ENCODE measurements at places on chromosomes 12 and 14.

DNA sequence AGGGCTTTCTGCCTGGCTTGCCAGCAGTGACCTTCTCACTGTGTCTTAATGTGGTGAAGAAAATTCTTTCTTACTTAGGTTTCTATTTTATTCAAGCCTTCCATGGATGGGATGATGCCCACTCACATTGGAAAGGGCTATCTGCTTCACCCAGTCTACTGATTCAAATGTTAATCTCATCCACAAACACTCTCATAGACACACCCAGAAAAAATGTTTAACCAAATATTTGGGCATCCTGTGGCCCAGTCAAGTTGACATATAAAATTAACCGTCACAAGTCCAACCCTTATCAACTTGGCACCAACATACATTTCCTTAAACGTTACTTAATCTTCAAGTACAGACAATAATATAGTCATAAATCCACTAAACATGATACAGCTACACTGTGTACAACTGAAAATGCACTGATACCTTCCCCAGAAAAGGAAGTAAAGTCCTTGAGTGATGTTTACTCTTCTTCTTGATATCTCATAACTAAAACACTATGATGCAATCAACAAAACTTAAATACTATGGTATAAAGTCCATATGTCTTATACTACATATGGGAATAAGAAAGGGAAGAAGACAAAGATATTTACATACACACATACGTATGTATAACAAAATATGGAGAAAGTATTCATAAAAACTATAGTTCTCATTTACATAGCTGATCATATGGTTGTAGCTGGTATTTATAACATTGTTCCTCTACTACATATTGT is 394.7 kb upstream of the NOVA1 start:
- DNase-seq: no peak

- no peak for DNase-seq
Measured at GRCh38 chr14:68866991-68867533, 74.2 kb upstream of the ZFP36L1 start.

- no peak for DNase-seq
Measured at GRCh38 chr12:112946236-112947000, 8.1 kb downstream of the OAS3 start.

GRCh38 chr12:67559751-67560150 is 88.8 kb upstream of the DYRK2 start:
- no peak for DNase-seq

GRCh38 chr12:91400271-91400670 is 217.7 kb upstream of the DCN start:
- no peak for DNase-seq

DNA sequence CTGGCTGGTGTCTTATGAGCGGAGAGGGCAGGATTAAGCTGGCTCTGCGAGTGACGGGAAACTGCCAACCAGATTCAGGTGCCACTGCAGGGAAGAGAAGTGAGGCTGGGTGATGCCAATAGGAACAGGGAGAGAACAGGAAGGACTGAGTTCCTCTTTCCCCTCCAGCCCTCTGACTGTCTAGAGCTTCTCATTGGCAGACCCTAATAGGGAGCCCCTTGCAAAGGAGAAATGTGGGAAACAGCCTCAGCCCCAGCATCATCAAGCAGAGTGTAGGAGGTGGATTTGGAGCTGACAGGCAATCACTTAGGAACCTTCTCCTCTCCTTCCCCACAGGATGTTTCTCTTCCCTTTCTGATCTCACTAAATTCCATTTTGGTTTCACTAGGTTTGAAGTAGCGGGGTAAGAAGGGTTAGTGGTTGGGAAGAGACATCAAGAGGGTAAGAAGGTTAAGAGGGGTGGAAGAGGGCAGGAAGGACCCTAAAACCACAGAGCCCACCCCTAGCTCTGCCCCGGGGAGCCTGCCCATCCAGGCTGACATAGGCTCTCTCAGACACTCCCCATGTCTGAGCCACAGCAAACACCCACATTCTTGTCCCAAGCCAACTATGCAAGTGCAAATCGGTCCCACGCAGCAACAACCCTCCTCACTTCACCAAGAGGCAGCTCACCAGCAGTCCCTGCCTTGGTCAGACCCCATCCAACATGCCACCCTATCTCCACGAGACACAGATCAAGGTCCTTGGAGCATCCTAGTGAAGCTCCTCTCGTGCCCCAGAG is 111.1 kb downstream of the STAB2 start:
- no peak for DNase-seq

DNA sequence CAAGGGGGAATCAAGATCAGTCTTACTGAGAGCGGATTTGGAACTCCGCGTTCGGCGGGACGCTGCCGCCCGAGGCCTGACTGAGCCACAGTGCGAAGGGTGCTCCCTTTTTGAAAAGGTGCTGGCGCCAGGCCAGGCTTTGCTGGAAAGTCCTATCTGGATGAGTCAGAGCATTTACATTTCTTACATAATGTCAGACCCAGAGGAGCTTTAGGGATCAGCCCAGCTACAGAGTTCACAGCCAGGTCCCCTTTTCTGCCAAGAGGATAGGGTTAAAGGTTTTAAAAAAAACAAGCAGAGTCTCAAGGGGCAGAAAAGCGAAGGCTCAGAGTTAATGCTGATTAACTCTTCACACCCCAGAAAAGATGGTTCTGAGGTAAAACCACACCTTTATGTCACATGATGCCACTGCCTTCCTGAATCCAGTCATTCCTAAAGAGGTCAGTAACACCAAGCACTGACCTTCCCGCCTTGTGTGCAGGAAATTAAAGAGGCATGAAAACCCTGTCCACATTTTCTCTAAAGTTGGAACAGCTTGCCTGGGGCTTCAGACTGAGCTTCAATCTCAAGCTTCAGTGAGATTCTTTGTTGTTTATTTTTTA is 11.7 kb upstream of the FBXL14 start:
- DNase-seq: peak; percentile 61

GRCh38 chr12:6226679-6227051 is 26.5 kb downstream of the CD9 start:
- no peak for DNase-seq

DNA sequence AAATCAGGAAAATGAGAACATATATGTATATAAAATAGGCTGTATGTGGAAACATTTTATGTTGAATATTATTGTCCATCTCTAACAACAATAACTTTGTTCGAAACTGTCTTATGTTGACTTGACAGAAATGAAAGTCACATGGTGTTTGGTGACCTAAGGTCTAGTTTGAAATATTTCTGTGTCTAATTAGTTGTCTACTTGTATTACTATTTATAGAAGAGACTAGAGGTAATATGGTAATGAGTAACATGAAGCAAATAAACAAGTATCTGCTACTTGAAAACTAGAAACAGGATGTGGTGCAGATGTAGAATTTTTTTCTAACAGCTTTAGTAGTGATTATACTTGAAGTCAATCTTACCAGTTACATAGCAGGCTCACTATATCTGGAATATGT is 3.9 kb downstream of the GPHN start:
- DNase-seq: no peak

- no peak for DNase-seq
Measured at GRCh38 chr12:2017546-2018337, 13.5 kb upstream of the DCP1B start.

DNA sequence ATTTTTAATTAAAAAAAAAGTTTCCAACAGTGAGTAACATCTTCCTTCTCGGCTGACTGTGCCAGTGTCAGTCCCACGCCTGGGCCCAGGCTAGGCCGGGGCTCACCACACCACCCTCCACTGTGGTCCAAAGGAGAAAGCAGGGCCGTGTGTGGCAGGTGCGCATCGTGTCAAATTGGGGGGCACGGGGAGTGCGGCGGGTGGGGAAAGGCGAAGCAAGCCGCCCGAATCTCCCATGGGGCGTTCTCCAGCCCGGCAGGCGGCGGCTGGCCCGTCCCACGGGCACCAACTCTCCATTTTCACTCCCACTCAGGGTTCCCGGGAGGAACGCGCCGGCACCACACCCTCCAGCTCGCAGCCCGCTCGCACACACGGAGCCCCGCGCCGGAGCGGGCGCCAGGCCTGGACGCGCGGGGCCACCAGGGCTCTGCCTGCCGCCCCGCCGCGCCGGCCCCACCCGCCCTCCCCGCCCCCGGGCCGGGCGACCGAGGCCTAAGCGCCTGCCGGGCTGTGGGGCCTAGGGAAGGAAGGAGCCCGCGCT is 604 bp downstream of the EEA1 start:
- no peak for DNase-seq

- DNase-seq: no peak
Measured at GRCh38 chr12:91675401-91675800, 470.2 kb downstream of the BTG1 start.

Measured in H54 (cell line).